ENCODE measurements at places on chromosomes 6 and 20. TPM values are rescaled to one million over a fixed set of nuclear protein-coding genes. Genes with fewer than 3 reads are reported as not detected.
A peak's percentile ranks its signal among the peaks of the same experiment; 100 is the strongest.

DNA sequence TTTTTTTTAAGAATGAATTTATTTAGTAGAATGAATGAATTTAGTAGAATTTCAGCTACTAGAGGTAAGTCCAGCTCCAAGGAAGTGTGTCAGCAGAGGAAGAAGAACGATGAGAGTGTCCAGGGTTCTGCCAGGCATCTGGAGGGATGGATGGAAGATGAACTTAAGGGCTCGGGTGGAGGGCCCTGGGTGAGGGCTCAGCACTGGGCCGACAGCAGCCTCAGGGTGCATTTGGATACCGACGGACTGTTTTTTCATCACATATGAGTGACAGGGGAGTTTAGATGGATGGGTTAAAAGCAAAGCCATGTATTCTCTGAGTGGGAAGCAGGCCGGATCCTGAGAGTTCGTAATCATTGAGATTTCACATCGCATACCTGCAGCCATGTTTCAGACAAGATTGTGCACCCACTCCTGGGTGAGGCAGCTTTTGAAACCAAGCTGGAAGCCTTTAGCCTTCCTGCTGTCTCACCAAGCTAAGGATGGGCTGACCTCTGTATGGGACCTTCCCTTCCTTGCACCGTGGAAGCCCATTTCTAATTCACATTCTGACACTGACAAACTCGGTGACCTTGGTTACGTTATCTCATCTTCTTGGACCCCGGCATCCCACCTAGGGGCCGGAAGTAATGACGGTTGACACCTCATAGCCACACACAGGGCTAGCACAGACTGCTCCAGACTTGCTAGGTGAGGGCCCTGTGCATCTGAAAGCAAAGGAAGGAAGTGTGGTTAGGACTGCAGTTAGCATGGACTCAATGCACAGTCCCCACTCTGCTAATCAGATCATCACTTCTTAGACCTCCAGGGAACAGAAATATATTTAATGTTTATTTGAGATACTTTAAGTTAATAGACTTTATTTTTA is 228.5 kb downstream of the SLC24A3 start:
- DNase-seq, result peak; percentile 30

- DNase-seq, result no peak
These were observed 35.3 kb downstream of the TOX2 start for GRCh38 chr20:43949741-43950618.

The CDH26 gene
- 1.1 TPM for total RNA-seq

DNA sequence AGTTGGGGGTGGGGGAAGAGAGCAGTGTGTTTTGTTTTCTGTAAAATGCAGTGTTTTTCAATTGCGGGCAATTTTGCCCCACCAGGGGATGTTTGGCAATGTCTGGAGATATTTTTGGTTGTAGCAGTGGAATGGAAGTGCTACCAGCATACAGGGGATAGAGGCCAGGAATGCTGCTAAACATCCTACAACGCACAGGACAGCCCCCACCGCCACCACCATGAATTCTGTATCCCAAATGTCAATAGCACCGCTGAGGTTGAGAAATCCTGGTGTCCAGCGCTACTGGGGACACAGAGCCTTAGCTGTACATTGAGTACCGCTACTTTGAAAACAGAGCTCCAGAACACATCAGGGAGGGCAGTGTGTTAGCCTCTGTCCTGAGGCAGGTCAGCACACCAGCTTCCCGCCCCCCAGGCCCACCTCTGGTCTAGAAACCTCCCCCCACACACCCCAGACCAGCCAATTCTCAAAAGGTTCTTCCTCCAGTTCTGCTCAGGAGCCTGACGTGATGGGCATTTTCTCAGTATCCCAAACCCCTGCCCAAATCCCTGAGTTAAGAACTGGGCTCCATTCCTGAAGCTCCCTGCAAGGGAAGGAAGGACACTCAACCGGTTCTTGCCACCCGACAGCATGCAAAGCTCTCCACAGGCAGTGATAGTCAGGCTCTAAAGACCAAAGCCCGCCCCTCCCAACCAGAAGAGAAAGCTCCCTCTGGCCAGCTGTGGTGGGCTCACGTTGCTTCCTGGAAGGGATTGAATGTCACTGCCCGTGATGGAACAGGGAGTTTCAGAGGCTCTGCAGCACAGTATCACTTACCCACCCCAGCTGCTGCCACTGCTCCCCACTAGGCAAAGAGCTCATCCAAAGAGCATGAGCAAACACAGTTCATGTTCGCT is 321.5 kb upstream of the JARID2 start:
- peak; percentile 89 for DNase-seq

GRCh38 chr20:34824026-34824425 is 1.4 kb downstream of the NCOA6 start:
- no peak for DNase-seq

DNA sequence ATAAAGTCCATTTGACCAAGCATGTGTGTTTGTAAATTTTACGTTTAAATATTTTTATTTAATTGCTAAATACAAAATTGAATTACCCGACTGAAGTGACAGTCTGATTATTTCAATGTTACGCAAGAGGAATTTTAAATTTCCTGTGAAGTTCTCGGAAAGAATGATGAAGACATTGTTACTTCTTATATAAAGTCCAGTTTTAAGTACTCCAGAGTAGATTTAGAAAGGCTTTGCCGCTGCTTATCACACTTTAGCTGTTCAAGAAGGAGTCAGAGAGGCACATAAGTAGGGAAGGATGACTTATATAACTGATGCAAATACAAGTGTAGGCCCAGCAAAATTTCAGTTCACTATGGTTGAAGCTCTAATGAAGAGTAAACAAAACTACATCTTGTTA is 265.1 kb upstream of the CITED2 start:
- no peak for DNase-seq

The ULBP1 gene
- 0.40 TPM for total RNA-seq

- no peak for DNase-seq
These were observed 161.4 kb upstream of the PMEPA1 start for GRCh38 chr20:57871237-57871632.

The ROS1 gene
- not detected for total RNA-seq
